Fibroblast of skin of back (primary cell): ENCODE measurements at places on chromosomes 1 and 21.

- DNase-seq, result peak; percentile 68
These were observed 710 bp downstream of the GLRX2 start for GRCh38 chr1:193104502-193104906.

DNA sequence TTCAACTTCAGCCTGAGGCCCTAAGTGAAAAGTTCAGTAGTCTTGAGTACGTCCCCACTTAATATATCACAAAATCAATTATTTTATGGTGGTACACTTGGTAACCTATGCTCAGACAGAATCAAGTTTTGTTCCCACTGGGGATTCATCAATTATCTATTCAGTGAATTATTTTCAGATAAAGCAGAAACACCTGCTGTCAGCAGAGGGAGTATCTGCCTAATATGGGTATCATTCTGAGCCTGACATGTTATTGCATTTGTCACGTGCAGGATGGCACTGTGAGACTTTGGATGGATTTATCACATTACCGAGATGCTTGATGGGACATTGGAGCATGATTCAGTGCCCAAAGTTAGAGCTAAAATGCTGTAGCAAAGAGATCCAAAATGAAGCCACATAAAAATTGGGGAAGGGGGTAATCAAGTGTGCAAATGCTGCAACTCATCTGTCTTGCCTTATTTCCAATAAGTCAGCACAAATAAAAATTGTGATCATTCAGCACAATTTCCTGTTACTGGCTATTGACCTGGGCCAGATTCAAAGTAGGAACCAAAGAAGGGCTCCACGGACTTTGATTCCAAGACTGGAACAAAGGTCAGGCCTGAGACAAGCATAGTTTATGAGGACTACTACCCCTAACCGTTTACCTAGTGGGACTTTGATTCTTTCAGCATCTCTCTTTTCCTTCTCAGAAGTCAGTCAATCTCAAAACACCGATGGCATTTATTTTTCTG is 657.6 kb downstream of the LMO4 start:
- DNase-seq, result no peak

GRCh38 chr21:39610703-39611102 is 2.0 kb upstream of the B3GALT5 start:
- peak; percentile 41 for DNase-seq

DNA sequence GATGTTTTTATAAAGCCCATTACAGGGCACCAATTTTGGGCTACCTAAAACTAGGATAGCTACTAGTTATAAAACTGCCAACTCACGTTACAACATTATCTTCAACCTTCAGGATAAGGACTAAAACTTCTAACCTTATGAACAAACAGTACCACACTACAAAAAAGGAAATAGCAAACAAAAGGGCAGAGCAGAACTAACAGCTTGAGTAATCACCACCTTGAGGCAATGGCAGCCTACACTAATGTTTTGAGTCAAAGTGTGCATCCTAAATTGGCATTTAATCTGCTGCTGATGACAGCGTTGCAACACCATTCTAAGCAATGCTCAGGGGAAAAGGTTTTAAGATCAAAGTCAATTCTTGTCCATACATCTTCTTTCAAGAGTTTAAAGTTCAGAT is 27.2 kb downstream of the PTP4A2 start:
- no peak for DNase-seq

- no peak for DNase-seq
These were observed 47.0 kb downstream of the KIF26B start for GRCh38 chr1:245201827-245202226.

- no peak for DNase-seq
These were observed 24.0 kb downstream of the AGPAT3 start for GRCh38 chr21:43889069-43889468.

GRCh38 chr1:158107916-158108315 is 72.8 kb upstream of the CD1D start:
- DNase-seq, result no peak

DNA sequence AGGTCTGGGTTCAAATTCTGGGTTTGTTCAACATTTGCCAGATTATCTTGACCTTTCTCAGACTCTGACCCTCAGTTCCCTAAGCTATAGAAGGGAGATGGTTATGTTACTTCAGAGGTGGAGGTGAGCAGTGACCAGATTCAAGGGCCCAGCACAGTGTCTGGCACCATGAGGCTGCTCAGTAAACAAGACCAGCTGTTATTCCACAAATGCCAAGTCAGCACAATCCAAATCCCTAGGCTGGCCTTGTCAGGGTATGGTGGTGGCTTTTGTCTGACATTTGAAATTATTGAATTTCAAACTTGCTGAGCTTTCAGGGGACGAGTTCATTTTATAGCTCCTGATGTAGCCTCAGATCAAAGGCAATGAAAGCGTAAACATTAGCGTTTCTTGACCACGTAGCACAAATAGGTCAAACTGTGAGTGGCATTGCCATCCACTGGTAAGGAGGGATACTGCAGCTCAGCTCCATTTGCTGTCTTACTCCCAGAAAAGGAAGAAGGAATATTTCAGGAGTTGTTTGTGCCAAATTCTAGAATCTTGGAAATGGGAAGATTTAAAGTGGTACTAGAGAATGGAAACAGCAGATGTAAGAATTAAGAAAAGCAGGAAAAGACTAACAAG is 94.3 kb upstream of the EDN2 start:
- DNase-seq, result peak; percentile 32

- no peak for DNase-seq
These were observed 17.7 kb downstream of the S100A10 start for GRCh38 chr1:151976015-151976343.

- no peak for DNase-seq
These were observed 69.0 kb upstream of the NFIA start for GRCh38 chr1:61013189-61013945.

GRCh38 chr1:105087506-105087905 is 1337.8 kb downstream of the AMY1C start:
- DNase-seq, result no peak

- no peak for DNase-seq
These were observed 243.1 kb downstream of the S1PR1 start for GRCh38 chr1:101479945-101480344.

- no peak for DNase-seq
These were observed 322.3 kb downstream of the CHRM3 start for GRCh38 chr1:239708622-239709021.

DNA sequence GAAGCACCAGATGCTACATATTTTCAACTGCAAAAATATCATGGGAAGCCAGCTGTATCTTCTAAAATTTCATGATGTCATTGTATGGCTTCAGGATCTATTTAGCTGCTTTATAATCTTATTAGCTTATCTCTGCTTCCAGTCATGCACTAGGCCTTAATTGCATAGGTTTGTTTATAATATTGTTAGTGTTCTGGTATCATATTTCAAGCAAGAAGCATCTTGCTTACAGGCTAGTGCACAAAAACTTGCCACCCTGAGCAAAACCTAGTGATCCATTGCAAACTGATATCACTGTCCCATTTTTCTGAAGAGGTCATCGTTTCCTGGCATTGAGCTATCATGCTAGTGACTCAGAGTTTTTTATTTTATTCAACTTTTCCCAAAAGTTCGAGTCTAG is 15.7 kb upstream of the NRIP1 start:
- no peak for DNase-seq

DNA sequence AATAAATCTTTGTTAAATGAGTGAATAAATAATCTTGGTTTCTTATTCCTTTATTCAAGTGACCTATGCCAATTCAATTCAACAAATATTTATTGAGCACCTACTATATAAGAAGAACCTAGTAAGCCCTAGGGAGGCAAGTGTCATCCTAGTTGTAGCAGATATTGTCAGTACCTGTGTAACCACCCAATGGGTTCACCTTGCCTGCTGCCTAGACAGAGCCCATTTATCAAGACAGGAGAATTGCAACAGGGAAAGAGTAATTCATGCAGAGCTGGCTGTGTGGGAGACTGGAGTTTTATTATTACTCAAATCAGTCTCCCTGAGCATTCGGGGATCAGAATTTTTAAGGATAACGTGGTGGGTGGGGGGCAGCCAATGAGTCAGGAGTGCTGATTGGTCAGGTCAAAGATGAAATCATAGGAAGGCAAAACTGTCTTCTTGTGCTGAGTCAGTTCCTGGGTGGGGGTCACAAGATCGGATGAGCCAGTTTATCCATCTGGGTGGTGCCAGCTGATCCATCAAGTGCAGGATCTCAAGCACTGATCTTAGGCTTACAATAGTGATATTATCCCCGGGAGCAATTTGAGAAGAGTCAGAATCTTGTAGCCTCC is 53.8 kb upstream of the KCNA3 start:
- no peak for DNase-seq

DNA sequence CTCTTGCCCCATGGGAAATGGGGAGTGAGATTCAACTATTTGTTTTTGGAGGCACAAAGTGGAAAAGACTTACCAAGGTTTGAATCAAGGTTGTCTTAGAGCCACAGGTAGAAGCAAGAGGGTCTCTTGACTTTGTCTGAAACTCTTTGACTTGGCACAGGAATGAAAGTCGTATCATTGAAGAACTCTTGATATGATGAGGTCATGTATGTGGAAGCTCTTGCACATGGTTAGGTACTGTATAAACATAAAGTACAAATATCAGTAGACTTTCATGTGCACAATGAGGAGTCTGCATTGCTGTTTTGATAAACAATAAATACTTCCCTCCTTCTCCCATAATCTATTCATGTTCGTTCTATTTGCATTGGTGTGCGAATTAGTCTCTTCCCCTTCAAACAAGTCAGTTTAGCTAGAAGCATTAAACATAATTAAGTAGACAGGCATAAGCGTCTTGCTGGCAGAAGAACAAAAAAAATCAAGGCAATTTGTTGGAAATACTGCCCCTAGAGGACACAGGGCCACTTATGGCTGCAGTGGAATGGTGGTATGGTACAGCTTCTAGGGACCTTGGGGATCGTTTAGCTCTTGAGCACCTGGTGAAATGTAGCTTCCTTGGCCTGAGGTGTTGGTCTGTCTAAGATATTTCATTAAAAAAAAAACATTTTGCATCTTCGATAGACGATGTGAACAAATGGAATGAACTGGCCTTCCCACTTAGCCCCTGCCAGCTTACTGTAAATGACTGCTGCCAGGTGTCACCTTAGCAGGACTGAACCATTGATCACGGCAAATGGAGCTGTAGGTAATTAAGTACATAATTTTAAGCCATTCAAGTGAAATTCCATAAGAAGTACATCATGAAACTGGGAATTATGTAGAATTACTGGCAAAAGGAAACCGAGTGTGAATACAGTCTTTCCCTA is 218.0 kb upstream of the GALNT2 start:
- DNase-seq, result peak; percentile 12

- DNase-seq, result no peak
These were observed 7.5 kb upstream of the IGSF5 start for GRCh38 chr21:39737376-39738000.

- peak; percentile 26 for DNase-seq
These were observed 61.4 kb upstream of the DYNLT5 start for GRCh38 chr1:66690666-66691381.

- peak; percentile 72 for DNase-seq
These were observed 22.7 kb downstream of the RIT1 start for GRCh38 chr1:155888481-155888880.

- DNase-seq, result no peak
These were observed 88.5 kb downstream of the GPR88 start for GRCh38 chr1:100626397-100626796.

GRCh38 chr1:226674892-226675714 is 64.0 kb downstream of the ITPKB start:
- no peak for DNase-seq

DNA sequence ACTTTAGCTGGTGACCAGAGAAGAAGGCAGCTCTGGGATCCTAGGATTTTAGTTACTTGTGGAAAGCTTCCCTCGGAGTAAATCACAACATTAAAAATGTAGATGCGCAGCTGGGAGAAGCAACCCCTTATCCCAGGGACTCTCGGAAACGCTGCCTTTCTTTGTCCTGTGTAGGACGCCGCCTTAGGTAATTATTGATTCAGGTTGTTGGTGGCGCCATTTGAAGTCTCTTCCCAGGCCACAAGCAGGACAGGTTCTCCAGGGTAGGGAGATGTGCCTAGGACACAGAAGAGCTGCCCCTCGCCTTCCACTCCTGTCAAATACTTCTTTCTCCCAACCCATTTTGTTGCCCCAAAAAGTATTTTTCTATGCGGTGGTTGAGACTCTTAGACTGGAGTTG is 10.3 kb downstream of the SLC37A1 start:
- no peak for DNase-seq

DNA sequence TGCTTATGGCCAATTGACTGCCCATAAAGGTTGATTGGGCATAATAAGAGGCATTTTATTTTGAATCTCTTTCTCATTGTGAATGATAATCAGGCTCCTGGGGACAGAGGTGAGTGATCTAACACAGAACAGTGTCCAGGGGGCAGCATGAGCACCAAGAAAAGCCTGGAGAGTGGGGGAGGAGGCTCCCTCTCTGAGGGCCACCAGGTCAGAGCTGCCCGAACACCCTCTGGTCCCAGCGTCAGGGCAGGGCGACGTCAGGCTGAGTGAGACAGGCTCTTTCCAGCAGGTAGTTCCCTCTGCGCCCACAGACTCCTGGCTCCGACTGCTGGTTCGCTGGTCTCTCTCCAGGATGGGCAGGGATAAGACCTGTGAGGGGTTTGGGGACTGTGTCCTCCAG is 250.2 kb upstream of the C1orf174 start:
- DNase-seq, result no peak

GRCh38 chr1:197776351-197777105 is 1.2 kb upstream of the DENND1B start:
- peak; percentile 70 for DNase-seq

GRCh38 chr1:209324901-209325871 is 258.3 kb upstream of the CAMK1G start:
- DNase-seq, result no peak

GRCh38 chr21:44020551-44020950 is 8.4 kb downstream of the TRAPPC10 start:
- no peak for DNase-seq

GRCh38 chr1:212428496-212428895 is 4.2 kb upstream of the NENF start:
- no peak for DNase-seq

DNA sequence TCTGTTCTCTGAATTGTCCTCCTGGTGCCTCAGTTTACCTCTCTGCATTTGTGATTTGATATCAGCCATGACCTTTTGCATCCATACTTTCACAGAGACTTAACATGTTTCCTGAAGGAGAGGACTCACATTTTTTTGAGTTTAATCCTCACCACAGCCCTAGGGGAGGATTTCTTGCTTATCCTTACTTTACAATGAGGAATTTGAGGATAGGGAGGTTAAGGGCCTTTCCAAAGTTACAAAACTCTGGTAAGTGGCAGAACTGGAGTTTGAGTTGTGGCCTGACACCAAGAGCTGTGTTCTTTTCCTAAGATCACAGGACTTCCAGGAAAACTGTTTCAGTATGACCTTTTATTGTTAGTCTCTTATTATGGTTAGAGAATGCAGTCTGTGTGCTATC is 34.2 kb downstream of the TNFRSF8 start:
- peak; percentile 11 for DNase-seq

DNA sequence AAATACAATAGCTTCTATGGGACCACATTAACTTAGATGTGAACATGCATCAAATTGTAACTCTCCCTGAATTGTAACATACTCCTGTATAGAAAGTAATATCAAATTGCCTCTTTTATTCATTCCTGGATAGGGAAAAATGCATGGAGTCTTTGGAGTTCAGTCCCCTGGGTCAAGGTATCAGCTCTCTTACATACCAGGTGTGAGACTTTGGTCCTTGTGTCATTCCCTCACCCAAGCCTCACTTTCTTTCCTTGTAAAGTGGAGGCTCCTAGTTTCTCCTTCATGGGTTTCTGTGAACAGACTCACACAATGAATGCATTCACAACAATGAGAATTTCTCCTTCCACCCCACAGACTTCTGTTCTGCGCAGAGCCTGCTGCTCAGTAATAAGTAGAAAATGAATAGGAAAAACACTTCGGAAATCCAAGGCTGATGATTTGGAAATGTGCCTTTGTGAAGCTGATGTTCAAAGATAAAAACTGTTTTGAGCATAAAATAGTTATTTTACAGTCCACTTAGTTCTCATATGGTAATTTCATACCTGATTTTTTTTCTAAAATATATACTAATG is 185.3 kb downstream of the AK5 start:
- DNase-seq, result no peak
